ENCODE measurements at places on chromosomes 1 and 21.
A peak's percentile ranks its signal among the peaks of the same experiment; 100 is the strongest.

DNA sequence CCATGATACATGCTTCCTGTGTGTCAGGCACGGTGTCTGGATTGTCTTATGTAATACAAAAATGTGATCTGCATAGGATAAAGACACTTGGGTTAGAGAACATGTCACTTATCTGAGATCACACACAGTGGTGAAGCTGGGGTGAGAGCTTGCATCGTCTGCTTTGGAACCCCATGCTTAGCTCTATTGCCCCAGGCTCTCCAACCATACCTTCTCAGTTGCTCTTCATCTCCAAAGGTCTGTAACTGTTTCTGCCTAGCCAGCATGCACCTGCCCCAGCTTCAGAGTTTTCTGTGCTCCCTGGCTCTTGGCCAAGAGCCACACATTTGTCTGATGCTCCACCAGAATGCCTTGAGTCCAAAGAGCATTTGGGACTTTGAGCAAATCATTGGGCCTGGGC is 93.9 kb upstream of the COG2 start:
- peak; percentile 6 for DNase-seq

DNA sequence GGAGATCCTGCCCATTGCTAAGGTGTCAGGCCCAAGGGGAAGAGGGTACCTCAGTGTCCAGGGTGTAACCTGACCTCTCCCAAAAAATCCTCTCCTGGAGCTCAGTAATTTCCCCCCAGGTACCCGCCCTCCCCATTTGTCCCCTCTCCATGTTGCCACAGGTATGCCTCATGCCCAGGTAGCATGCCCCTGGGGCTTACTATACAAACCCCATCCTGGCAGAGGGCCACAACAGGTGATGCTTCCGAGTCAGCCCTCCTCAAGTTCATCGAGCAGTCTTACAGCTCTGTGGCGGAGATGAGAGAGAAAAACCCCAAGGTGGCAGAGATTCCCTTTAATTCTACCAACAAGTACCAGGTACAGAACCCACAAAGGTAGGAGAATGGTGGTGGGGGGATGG is 15.7 kb downstream of the ATP1A4 start:
- no peak for DNase-seq

GRCh38 chr1:155245163-155245524 is 10.1 kb downstream of the ENTREP3 start:
- no peak for DNase-seq

- no peak for DNase-seq
Measured at GRCh38 chr1:111654839-111655238, 35.2 kb downstream of the RAP1A start.

DNA sequence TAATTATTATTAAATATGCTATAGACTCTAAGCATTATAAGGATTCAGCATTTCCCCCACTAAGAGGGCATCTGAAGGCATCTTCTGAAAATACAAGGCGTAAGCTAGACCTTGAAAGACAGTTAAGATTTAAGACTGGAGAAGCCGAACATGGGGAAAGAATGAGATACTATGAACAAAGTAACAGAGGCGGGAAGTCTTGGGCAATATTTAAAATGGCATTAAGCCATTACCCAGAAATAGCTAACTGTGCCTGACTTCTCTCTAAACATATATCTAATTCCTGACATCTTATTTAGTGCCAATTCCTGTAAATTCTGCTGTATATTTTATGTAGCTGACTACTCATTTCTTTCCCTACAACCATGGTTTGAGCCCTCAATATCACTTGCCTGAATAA is 20.9 kb downstream of the DPH5 start:
- DNase-seq = no peak
